ENCODE measurements at places on chromosomes 16 and 17.

DNA sequence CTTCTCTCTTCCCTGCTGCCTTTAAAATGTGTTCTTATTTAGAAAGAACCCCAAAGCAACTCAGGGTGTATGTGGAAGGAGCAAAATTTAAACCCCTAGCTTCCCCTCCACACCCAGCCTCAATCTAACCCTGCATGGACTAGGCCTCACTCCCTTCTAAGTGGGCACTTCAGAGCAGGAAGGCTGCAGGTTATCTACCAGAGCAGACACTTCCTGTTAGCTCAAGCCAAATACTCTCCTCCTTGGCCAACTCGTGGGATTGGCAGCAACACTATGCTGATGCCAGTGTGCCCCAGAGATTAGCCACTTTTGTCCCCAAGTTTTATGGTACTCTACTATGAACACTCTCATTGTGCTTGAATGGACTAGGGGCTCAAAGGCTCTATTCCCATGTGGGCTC is 35.6 kb downstream of the CCDC42 start:
- no peak for DNase-seq

DNA sequence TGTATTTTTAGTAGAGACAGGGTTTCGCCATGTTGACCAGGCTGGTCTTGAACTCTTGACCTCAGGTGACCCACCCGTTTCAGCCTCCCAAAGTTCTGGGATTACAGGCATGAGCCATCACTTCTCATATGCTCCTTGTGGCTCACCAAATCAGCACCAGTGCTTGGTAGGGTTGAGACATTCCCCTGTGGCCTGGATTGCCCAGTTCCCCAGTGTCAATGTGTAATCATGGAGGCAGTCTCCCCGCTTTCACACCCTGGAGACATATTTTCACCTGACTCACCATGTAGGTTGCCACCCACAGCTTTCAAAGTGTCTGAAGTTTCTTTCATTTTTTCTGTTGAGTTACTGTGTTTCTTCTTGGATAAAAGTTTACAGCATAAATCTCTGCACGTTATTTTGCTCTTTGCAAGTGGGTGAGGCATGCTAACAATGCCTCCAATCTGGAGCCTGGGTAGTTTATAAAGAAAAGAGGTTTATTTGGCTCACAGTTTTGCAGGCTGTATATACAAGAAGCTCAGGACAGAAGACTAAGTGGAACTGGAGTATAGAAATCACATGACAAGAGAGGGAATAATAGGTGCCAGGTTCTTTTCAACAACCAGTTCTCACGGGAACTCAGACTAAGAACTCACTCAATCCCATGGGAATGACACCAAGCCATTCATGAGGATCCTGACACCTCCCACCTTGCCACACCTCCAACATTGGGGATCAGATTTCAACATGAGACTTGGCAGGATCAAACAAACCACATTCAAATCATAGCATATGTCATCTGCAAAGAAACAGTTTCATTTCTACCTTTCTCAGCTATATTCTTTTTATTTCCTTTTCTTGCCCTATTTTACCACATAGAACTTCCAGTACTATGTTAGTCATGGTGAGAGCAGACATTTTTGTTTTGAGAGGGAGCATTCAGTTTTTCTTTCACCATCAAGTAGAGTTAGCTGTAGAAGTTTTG is 113.2 kb downstream of the PHKB start:
- no peak for DNase-seq

DNA sequence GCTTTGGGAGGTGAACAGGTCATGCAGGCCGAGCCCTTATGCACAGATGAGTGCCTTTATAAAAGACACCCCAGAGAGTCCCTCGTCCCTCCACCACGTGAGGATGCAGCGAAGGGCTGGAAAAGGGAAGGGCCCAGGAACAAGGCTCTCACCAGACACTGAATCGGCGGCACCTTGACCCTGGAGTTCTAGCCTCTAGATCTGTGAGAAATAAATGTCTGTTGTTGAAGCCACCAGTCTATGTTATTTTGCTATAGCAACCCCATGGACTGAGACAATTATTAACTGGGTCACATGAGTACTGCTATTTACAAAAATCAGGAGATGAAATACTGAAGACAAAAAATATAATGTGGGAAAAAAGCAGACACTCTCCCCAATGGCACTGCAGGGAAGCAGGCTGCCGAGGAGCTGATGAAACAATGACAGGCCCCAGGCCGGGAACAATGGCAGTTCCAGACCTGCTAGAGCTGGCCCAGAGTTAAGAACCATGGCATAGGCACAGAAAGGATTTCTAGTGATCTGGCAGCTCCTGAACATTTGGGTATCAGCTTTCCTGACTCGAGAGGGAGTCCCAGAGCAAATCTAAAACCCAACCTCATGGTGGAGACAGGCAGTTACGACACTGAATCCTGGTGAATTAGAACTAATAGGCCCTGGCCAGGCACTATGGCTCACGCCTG is 17.8 kb upstream of the GGA2 start:
- DNase-seq: no peak

GRCh38 chr16:5024632-5025031 is 9.1 kb downstream of the NAGPA start:
- DNase-seq: peak; percentile 26

DNA sequence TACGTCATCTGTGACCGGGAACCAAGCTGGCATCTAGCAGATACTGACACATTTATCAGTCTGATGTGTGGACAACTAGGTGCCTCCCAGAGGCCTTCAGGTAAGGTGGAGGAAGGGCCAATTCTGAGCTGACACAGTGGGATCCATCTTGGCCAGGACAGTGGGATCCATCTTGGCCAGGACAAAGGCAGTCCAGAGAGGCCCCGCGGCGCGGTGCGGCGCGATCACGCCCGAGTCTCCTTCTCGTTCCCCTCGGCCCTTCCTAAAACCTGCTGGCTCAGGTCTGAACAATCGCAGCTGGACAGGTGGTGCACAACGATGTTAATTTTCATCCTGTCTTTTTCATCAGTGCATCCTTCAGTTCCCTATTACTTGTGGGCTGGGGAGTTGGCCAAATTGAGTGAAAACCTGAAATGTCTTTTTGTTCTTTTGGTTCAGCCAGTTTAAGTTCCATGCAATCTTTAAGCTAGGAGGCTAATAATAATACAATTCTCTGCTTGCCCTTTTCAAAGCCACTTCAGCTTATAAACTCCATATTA is 486 bp upstream of the WSB1 start:
- no peak for DNase-seq

GRCh38 chr16:46948548-46949166 is 24.8 kb downstream of the DNAJA2 start:
- DNase-seq: no peak

DNA sequence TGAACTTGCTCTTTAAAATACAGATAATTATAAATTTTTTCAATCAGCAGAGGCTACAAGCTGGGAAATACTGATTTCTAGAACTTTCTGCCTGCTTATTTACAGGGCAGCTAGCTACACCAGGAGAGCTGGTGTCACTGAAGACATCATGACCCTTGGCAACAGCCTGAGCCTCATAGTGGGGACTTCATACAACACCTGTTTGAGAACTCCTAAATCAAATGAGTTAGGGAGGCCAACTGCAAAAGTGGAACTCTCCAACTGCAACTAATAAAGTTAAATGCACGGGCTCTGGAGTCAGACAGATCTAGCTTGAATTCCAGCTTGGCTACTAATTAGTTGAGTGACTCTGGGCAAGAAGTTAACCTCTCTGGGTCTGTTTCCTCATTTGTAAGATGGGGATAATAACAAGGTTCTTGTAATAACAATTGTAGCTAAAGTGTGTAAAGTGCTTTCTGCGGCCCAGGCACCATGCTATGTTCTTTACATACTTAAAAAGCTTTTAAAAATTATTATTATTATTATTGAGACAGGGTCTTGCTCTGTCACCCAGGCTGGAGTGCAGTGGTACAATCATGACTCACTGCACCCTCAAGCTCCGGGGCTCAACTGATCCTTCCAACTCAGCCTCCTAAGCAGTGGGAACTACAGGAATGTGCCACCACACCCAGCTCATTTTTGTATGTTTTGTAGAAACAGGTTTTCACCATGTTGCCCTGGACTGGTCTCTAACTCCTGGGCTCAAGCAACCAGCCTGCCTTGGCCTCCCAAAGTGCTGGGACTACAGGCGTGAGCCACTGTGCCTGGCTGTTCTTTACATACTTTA is 33.4 kb downstream of the VAC14 start:
- no peak for DNase-seq

- no peak for DNase-seq
Observed at GRCh38 chr17:8417806-8418205, 17.9 kb upstream of the NDEL1 start.

- DNase-seq: no peak
Observed at GRCh38 chr16:54316095-54316889, 29.7 kb upstream of the IRX3 start.

GRCh38 chr16:77322757-77323156 is 112.1 kb downstream of the ADAMTS18 start:
- no peak for DNase-seq

DNA sequence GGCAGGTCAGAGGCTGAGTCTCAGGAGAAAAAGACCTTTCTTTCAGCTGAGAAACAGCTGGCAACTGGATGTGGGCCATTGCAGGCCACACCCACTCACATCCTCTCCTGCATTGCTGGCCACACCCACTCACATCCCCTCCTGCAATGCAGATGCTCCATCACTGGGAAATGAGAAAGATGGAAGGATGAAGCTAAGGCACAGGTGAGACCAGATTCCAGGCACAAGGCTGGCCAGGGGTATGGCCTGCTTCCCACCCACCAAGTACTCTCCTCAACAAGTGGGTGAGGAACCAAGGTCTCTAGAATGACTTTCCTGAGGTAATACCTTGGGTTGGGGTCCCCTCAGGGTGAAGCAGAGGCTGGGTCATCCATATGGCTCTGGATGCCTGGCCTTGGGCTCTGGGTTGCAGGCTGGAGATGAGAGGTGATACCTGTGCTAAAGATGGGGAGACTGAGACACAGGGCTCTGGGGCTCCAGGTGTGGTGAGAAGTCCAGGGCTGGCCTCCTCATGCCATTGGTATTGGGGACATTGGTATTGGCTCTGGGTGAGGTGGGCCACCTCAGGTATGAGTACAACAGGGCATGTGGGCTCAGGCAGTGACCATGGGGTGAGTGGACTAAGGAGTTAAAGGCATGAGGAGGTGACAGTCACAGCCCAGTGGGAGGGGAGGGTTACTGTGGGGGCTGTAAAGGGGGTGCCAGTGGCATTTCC is 1726.8 kb downstream of the TP53TG3F start:
- DNase-seq: no peak

- DNase-seq: no peak
Observed at GRCh38 chr17:82388223-82388921, 16.8 kb downstream of the UTS2R start.

DNA sequence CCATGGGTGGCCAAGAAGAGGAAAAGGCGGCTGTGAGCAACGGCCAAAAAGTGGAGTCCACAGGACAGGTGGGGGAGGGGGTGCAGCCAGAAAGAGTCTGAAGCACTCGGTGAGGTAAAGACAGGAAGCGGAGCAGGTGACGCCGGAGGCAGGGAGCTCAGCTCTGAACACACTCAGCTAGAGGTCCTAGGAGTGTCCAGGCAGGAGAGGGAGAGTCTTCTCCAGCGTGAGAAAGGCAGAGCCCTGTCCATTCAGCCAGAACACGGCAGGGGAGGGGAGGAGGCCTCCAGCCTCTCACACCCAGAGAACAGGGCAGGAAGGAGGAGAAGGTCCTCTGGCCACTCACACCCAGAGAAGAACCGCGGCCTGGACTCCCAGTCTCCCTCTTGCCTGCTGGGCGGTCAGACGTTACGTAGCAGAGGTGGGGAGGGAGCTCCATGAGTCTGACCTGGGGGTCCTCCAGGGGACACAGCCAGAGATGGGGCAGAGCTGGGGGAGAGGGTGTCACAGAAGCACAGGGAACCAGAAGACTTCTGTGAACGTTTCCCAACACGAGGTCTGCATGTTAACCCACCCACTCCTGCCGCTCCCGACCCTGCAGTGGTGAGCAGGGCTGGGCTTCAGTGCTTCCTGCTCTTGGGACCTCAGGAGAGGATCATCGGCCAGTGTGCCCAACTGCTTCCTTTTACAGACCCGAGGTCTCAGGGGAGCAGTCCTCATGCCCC is 89.2 kb downstream of the ABR start:
- peak; percentile 47 for DNase-seq

GRCh38 chr17:11300738-11301137 is 59.7 kb downstream of the SHISA6 start:
- DNase-seq: no peak

- peak; percentile 11 for DNase-seq
Observed at GRCh38 chr16:1678500-1679098, 520 bp downstream of the JPT2 start.

DNA sequence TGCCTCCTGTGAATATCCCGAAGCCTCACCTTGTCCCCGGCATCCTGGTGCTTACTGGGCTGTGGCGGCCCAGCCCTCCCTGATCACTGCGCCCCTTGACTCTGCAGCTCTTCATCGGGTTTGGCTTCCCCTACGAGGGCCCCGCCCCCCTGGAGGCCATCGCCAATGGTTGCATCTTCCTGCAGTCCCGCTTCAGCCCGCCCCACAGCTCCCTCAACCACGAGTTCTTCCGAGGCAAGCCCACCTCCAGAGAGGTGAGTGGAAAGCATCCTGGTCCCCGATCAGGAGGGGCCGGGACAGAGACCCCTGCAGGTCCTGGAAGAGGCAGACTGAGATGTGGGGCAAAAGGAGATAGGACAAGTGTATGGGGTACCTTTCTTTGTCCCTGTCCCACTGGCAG is 72.1 kb downstream of the MGAT5B start:
- DNase-seq: no peak

GRCh38 chr17:69928611-69929010 is 146.4 kb upstream of the KCNJ16 start:
- no peak for DNase-seq

GRCh38 chr17:77641718-77642117 is 316.8 kb upstream of the TNRC6C start:
- no peak for DNase-seq

DNA sequence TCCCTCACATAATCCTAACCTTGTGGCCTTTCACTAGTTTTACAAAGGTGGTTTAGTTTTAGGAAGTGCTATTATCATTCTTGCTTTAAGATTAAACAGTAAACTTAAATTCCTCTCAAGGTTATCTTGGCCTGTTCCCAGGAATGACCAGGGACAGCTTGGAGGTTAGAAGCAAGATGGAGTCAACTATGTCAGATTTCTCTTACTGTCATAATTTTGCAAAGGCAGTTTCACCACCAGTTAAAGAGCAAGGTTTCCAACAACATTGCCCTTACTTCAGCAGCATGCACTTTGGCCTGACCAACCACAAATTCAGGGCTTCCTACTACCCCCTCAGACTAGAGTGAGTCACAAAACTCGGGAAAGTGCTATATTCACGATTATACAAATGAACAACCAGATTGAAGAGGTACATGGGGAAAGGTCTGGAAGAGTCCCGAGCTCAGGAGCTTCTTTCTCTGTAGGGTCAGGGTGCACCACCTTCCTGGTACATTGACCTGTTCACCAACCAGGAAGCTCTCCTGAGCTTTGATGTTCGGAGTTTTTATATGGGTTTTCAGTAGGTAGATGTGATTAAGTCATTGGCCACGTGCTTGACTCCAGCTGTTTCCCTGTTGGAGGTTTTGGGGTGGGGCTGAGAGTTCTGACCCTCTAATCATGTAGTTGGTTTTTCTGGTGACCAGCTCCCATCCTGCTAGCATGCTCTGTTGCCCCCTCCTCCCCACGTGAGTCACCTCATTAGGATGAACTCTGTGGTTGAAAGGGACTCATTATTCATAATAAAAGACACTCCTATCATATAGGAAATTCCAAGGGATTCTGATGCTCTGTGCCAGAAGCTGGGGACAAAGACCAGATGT is 19.4 kb downstream of the RHOT1 start:
- DNase-seq: no peak

- no peak for DNase-seq
Observed at GRCh38 chr17:51230306-51230705, 29.5 kb downstream of the MBTD1 start.

GRCh38 chr16:74035816-74036215 is 260.8 kb upstream of the PSMD7 start:
- DNase-seq: no peak

Measured in NCI-H510A (cell line).